ENCODE measurements at places on chromosomes 2 and 18.
A peak's percentile ranks its signal among the peaks of the same experiment; 100 is the strongest.

DNA sequence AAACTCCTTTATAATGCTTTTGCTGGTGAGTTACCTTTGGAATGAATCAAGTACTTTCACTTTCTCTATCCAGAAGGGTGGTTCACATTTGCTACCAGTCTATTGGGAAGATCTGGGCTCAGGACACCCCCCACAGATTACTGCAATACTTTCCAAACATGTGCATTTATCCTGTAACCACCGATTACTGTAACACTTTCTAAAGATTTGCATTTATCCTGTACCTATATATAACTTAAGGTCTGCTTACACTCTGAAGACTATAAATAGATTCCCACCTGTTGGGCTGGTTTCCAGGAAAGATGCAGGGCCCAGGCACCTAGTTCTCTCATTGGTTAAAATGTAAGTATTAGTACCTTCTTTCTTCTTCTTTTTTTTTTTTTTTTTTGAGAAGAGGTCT lies 113.0 kb upstream of the NEDD4L start:
- DNase-seq, result no peak

DNA sequence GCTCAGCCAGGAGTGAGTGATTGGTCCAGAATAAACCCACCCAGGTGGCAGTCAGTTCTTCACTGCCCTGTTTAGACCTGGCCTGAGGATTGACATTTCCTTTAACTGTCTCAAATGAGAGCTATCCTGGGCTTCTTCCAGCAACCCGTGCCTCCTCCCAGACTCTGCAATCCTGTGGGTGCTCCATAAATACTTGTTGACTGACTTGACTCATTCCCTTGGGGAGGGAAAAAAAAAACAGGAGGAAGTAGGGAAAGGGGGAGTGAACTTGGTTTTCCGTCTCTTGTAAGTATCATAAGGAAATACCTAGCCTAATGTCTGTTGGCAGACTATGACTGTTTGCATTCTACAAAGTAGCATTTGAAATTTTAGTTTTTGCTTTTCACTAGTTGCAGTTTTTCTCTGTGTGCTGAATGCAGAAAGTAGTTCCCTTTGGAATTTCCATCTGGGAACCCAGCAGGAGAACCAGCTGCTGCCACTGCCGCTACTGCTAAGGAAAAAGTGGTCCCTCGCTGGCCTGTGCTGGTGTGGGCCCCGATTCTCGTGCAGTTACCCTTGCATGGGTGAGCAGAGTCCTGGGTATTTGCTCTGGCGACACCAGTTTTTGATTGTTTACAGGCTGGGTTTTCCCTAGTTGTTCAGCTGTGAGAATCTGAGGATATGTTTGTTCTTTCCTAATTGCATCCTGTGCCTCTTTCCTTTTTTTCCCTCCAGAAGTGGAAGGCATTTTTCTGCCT lies 78.8 kb downstream of the TGOLN2 start:
- no peak for DNase-seq

DNA sequence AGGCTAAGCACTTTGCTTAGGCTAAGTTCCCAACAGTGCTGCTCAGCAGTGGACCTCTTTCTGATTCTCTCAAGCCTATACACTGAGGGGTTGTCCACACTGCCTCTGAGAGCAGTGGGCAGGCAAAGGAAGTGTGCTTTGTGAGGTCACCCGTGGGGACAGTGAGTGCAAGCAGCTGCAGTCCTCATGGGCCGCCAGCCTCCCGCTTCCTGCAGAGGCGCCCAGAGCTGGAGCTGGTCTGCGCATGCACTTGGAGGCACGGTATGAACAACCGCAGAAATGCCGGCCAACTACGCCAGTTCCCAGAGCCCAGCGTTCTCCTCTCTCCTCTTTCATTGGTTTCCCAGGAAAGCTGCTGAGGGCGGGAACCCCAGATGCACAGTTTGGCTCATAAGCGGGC lies 149.5 kb upstream of the DLX2 start:
- DNase-seq, result no peak

DNA sequence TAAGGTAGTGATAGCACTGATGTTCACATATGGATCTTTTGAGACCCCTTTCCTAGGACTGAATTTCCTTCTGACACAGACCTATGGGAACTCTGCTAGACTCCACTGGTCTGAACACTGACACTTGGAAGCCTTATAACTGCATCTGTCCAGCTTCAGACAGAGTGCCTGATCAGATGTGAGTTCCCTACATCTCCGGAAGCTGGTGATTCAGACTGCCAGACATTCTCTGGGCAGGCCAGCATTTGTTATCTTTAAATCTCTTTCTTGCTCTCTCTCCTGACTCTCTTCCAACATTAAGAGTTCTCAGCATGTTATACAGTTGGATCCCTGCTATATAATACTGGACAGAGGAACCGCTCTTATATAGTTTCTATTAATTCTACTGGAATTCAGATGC lies 408.5 kb downstream of the ZEB2 start:
- DNase-seq, result no peak

DNA sequence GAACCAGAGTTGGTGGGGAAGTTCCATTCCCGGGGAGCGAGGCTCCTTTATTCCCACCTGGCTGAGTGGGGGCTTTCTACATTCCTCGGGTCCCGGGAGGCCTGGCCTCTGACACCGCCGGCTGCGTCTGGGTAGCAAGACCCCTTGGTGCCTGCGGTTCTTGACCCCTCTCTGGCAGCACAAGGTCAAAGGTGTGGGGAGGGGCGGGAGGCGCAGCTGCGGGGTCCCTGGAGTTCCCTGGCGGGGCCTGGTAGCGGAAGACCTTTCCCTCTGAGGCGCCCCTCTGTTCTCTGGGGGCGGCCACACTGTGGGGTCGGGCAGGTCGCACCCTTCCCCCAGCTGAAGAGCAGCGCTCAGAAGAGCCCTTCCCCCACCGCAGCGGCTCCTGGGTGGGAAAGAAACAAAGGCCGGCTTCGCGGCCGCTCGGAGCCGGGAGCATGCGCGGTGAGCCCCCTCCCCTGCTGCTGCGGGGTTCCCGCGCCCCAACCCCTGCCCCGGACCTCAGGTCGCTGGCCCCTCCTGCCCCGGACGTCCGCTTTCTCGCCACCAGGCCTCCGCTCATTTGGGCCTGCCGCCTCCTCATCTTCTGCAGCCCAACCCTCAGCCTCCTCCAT lies 146.3 kb downstream of the ANKRD44 start:
- no peak for DNase-seq

GRCh38 chr2:200905618-200906296 lies 16.6 kb downstream of the NIF3L1 start:
- DNase-seq, result no peak

DNA sequence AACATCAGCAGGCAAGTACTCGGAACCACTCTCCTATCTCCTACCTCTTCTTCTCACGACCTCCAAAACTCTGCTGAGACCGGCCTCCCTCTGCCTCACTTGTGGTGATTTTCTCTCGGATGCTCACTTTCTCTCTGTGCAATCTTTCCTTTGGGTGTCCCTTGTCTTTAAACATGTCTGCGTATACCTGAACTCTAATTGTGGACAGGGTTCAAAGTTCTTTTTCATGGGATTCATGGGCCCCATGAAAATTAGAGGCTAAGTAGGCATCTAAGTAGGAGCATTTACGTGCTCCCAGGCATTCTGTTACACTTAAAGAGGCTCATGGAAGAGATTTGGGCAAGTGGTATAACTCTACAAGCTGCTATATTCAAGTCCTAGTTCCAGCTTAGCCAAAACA lies 2.1 kb upstream of the PPP1CB start:
- DNase-seq, result no peak

DNA sequence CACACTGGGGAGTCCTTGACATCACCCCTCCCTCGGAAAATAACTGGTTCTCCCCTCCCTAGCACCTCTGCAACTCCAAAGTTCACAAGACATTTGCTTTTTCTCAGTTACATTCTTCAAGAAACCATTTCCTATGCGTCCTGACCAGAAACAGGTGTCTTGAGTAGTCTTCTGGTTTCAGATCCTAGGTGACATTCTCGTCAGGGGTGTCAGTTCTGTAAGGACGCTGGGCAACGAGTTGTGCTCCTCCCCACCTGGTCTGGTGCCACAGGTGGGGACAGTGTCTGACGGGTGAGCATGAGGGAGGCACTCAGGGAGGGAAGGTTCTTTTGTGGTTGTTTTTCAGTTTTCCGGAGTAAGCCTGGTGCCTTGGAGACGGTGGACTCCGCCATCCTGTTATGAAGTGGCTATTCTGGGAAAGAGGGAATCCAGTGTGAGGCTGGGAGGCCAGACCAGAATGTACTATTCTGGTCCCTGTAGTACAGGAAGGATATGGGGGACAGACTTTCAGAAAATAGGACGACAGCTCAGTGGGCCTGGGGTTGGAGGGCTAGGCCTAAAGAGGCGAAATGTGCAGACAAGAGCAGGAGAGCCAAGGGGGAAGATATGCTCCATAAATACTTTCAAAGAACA lies 50.6 kb downstream of the EPAS1 start:
- no peak for DNase-seq

DNA sequence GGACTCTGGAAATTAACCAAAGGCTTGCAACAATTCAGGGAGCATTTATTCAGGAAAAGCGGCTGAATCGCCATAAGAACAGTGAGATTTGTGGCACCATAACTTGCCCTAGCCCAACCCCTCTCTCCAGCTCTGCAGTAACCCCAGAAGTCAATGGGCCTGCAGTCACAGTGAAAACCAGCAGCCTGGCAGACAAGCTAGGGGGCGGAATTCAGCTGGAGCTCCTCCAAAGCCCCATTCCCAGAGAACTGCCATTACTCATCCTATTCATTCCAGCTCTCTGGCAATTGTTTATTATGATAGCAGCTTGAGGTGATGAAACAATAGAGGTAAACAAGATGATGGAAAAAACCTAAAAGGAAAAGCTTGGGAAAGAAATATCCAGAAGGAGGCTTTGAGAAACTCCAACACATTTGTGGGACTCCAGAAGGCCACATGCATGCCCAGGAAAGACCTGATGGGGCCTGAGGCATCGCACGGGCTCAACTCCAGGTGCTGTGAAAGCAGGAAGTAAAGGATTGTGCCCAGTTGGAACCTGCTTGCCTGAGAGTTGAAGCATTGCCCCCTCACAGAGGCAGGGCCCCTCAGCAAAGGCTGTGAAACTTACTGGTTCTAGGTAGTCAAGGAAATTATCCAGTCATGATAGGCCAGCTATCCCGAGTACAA lies 126.7 kb downstream of the TWIST2 start:
- no peak for DNase-seq

DNA sequence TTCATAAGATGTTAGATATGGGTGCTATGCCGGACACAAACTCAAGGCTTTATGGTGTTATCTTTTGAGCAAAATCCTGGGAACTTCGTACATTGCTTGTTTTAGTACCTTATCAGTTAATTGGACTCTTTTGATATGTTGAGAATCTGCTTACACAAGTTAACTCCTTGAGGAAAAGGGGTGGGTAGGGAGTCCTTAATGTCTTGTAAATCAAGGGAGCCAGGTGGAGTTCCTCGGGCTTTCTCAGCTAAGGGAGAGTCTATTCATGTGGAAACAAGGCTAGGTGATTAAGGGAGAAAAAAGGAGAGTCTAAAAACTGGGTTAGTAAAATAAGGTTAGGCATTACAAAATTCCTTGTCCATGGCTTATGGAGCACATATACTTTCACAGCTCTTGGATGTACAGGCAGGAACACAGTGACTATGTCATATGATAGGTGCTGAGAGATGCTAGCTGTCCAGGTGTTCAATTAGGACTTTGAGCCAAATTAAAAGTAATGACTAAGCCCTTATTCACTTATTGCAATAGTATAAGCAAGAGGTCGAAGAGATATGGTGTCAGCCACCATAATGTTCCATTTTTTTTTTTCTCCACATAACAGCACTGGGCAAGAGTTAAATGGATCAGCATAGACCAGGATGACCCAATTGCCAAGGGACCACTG lies 59.5 kb upstream of the DYNAP start:
- DNase-seq, result no peak

GRCh38 chr2:109128616-109129355 lies at the start of gene SH3RF3:
TSS of gene SH3RF3 (plus strand) at chr2:109129205.
- DNase-seq, result peak; percentile 34

DNA sequence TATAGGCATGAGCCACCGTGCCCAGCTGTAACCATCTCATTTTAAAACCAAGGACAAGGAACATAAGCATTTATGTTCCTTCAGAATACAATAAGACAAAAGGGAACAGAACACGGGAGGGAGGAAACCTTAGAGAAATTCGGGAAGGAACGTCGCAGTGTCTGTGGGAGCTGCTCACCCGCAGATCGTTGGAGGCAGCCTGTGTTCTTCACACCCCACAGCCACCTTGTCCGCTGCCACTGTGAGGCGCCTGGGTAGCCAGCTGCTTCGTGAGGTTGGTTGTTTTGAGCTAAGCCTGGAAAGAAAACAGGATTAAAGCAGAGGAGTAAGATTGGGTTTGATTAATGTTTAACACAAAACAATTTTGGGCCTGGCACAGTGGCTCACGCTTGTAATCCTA lies 250.0 kb downstream of the FHOD3 start:
- DNase-seq, result no peak

GRCh38 chr2:148907085-148907785 lies 32.2 kb downstream of the KIF5C start:
- DNase-seq, result no peak

GRCh38 chr2:138084206-138084605 lies 119.9 kb downstream of the HNMT start:
- DNase-seq, result no peak

GRCh38 chr2:236176417-236176816 lies 8.2 kb upstream of the GBX2 start:
- no peak for DNase-seq

GRCh38 chr2:132937629-132938028 lies 267.6 kb upstream of the LYPD1 start:
- no peak for DNase-seq

DNA sequence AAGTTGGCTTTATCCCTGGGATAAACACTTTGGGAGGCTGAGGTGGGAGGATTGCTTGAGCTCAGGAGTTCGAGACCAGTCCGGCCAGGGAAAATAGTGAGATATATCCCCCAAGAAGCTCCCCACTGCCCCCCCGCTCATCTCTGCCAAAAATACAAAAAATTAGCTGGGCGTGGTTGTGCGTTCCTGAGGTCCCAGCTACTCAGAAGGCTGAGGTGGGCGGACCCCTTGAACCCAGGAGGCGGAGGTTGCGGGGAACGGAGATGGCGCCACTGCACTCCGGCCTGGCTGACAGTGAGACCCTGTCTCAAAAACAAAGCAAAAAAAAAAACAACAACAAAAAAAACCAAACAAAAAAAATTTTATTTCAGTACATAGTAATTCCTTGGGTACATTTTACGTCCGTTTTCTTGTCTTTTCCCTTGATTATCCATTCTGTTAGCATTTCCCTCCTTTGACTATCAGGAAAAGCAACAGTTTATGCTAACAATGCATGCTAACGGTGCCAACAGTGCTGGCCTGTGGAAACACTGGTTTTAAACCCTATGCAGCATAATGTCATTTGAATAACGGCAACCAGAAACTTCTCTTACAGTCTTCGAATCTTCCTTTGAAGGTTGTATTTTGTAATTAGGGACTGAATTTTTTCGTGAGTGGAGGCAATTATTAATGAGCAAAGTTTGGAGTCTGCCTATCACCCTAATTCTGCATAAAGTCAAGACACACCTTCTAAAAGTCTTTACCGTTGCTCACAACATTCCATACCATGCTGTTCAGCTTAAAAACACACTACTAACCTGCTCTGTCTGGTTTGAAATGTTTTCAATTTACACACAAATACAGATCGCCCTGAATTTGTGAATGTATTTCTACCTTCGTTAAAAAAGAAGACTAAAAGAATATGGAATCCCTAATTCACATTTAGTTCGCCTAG lies 721 bp upstream of the MIB1 start:
- DNase-seq, result no peak

GRCh38 chr2:56192664-56193305 lies 9.0 kb downstream of the CCDC85A start:
- no peak for DNase-seq

GRCh38 chr2:54208364-54209240 lies 47.4 kb downstream of the TSPYL6 start:
- DNase-seq, result no peak

GRCh38 chr18:76472829-76473228 lies 22.2 kb downstream of the ZNF516 start:
- DNase-seq, result no peak

Measured in CD4-positive, alpha-beta memory T cell (primary cell).